ENCODE measurements at places on chromosomes 2 and 18.

DNA sequence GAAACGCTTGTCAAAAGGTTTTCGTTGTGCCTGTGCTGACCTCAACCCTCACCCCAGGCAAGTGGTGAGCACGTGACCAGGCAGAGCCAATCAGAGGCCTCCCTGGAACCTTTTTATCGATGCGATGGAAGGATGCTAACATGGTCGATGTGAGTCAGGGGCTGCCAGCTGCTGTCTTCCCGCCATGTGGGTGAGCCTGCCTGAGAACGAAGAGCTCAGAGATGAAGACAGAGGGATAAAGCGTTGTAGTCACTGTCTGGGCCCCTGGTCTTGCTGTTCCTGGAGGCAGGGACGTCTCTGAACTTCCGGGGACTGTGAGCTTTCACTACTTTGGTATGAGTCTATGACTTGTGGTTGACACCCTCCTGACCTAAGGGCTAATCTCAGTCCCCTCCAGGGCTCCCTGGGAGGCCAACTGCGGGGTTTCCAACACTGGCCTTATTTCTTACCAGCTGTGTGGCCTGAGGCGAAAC is 18.6 kb downstream of the DNMT3A start:
- DNase-seq: no peak

- no peak for DNase-seq
Measured at GRCh38 chr2:231068525-231069222, 12.0 kb downstream of the PSMD1 start.

GRCh38 chr2:132645722-132646539 is 24.1 kb downstream of the LYPD1 start:
- no peak for DNase-seq

GRCh38 chr2:85909005-85909404 is 20.2 kb upstream of the ST3GAL5 start:
- DNase-seq: no peak

- DNase-seq: peak; percentile 49
Measured at GRCh38 chr2:5845798-5846330, 153.7 kb downstream of the SOX11 start.

DNA sequence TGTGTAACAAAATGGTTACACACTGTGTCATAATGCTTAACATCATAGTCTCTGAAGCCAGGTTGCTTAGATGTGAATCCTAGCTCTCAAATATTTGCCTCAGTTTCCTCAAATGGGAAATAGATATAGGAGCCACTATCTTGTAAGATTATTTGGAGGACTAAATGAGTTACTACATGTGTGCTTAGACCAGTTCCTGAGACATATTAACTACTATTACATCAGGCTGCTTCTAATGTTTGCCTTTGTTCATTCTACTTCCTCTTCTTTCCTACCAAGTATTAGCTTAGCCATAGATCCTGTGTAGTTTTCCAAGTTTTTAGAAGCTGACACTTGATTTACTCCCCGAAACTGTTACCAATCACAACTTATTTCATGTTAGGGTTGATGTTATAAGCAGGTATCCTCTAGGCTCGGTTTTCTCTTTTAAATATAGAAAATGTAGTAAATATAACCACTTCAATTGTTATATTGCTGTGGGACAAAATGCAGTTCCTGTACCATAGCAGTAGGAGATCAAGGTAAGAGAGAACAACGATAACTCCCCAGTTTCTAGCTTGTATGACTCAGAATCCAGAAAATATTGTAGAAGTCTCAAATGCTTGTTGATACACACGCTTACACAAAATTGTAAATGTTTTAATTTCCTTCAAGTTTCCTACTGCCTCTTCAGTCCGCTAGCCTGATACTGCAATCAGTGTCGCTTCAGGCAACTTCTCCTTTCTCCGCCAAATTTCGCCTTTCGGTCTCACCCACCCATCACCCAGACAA is 751 bp upstream of the DNAJC10 start:
- no peak for DNase-seq

All from Jurkat, Clone E6-1 (cell line).